ENCODE measurements at places on chromosomes 3 and 15.

- peak; percentile 81 for DNase-seq
Measured at GRCh38 chr15:38683382-38684242, 119.0 kb upstream of the RASGRP1 start.

- DNase-seq: no peak
Measured at GRCh38 chr3:52800079-52800478, 5.5 kb downstream of the ITIH3 start.

DNA sequence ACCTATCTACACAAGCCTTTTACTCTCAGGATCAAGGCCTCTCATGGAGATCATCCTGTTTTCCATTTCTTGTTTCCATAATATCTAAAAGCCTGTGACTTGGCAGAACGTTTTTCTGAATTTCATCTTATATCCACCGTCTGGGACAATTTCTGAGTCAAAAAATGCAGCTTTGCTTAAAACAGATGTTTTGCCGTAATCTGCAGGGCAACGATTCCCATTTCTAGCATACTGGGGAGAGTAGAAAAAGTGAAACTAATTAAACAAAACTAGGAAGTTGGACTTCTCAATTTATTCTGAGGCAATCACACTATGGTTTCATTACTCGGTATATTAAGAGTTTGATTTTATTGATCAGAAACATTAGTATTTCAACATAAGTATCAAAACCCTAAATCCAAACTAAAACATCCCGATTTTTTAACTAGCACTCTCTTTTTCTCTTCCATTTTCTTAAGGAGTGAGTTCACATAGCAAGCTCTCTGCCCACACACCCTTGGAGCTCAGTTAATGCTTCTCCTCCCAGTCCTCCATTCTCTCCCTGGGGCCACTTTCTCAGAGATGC lies 33.6 kb downstream of the SPATA12 start:
- DNase-seq: no peak

- DNase-seq: no peak
Measured at GRCh38 chr3:56339244-56339643, 129.0 kb downstream of the ERC2 start.

GRCh38 chr15:78206326-78207109 lies 27.8 kb downstream of the ACSBG1 start:
- DNase-seq: no peak

DNA sequence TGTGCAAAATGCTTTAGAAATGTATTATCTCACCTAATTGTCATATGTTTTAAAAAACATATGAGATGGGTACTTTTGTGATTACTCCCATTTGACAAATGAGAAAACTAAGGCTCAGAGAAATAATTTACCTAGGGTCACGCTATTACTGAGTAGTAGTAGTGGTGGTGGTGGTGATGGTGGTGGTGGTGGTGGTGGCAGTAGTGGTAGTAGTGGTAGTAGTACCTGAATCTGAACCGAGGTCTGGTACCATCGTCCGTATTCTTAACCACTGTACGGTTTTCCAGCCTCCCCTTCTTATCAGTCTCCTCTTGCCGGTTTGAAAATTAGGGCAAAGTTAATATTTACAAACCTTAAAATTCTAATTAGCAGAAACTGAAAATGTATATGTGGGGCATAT lies 102.4 kb downstream of the KLHL25 start:
- DNase-seq: no peak

- no peak for DNase-seq
Measured at GRCh38 chr3:70519913-70520659, 207.6 kb upstream of the MDFIC2 start.

GRCh38 chr3:13199899-13200451 lies 126.7 kb upstream of the IQSEC1 start:
- no peak for DNase-seq

GRCh38 chr3:71372911-71373637 lies 210.5 kb downstream of the FOXP1 start:
- DNase-seq: no peak

DNA sequence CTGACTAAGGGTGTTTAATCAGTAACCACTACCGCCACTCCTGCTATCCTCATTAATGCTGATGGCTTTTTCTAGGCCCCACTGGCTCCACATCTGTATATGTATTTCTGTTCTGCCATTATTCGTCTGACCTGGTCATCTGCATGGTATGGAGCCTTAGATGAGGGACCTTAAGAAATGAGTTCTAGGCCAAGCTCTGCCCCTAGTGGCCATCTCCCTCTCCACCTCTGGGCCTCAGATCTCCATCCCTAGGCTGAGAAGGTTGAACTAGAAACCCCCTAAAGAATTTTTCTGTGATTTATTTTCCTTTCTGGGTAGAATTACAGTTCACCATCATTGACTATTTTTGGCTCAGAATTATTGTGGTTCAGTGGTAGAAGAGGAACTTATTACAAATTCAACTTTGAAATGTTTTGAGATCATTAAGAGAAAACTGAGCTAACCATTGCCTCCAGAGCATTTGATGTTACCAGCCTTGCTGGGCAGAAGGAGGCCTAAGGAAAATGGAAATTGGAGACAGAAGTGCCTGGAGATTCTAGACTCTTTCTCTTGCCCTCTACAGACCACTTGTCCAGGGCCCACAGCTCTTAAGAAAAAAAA lies 325.2 kb upstream of the NR2E3 start:
- DNase-seq: no peak

- DNase-seq: no peak
Measured at GRCh38 chr3:51408021-51408420, 16.9 kb downstream of the RBM15B start.

DNA sequence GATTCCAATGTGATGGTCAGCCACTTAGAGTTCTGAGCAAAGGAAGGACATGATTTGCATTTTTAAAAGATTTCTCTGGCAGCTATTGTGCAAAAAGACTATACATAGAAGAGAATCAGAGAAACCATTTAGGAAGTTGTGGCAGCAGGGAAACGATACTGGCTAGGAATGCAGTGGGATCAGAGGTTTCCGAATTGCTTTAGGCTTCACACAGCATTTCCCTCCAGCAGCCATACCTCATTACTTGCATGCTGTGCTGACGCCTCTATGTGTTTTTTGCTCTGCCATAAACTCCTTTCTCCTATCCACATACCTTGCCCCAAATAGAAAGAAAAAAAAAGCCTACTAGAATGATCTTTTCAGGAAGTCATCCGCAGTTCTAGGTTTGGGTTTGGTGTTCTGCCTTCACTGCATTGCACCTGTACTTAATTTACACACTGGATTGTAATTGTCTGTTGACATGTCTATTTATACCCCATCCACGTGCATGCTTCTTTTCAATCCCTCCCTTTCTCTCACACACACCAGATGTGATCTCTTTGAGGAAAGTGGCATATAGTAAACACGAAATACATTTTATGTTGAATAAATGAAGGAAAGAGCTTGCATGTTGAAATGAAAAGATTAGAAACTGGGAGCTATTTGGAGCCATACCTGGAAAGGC lies 860.3 kb upstream of the SEMA6D start:
- DNase-seq: no peak

DNA sequence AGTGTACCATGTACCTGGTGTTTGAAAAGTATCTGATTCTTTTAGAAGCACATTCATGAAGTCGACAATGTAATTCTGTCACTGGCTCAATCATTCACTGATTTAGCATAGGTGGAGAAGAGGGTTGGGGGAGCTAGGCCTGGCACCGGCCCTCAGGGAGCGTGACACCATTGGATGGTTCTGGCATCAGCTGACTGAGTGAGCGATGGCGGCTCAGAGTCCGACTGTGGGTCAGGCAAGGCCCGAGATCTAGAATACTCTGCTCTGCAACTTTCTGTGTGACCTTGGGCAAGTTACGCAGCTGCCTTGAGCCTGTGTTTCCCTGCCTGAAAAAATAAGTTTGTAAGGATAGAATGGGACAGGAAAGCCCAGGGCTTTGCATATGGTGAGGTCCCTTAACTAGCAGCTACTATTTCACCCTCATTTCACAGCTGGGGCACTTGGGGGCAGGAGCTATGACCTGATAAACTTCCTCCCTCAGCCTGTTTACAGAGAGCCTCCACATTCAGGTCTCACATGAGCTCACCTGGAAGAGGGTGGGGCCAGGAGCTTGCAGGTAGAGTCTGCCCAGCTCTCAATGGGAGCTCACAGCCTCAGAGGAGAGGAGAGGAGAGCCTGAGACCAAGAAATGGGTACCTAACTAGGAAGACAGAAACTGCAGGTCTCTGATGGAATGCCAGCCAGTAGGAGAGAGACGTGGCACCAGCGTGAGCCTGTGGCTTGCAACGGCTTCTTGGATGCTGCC lies 153.7 kb upstream of the TLE3 start:
- DNase-seq: no peak

DNA sequence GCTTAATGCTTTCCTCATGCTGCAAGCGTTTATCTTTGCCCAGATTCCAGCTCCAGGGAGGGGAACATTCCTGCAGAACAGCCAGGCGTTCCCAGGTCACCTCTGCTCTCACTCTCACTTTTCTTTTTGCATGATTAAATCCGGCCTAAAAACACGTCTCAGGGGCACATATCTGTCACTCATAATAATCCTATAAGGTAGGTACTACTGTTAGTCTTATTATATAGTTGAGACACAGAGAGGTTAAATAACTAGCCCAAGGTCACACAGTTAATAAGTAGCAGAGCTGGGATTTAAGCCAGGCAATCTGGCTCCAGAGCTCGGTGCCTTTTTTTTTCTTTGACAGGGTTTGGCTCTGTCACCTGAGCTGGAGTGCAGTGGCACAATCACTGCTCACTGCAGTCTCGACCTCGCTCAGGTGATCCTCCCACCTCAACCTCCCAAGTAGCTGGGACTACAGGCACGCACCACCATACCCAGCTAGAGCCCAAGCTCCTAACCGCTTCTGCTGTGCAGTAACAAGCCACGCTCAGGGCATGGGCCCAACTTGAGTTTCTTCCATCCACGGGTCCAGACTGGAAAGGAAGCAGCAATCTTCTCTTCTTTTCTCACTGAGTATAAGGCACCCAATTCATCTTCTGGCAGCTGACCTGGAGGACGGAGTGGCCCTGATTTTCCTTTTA lies 96.5 kb downstream of the LIPC start:
- DNase-seq: no peak

DNA sequence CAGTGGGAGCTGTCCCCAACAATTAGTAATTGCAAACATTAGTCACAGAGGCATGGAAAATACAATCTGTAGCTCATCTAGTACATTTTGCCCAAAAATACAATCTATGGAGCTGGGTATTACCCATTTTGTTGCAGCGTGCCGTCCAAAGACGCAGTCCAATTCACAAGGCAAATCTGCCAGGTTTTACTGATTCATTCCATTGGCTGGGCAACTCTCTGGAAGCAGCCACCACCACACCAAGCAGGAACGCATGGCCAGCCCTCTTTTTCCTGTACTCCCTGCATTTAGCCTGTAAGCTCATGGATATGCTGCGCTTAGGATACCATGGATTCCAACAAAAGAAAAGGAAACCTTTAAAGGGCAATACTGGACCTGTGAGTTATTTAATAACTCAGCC lies 60.5 kb upstream of the ARRDC4 start:
- DNase-seq: no peak

- no peak for DNase-seq
Measured at GRCh38 chr15:52652286-52652685, 26.9 kb downstream of the ATOSA start.

DNA sequence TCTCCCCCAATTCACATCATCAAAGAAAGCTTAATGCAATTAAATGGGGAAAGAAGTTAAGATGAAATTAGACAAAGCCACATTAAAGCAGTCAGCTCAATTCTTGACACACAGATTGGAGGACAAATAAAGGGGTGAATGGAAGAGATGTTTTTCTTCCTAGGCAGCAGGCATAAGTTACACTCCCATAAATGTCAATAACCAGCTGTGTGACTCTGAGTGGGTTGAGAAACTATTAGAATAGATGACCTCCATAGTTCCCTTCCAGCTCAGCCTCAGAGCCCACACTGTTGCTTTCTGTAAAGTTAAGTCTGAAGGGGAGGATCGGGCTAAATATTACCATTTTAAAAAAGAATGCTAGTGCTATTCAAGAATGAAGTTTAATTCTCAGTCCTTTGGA lies 71.0 kb downstream of the THBS1 start:
- DNase-seq: no peak

DNA sequence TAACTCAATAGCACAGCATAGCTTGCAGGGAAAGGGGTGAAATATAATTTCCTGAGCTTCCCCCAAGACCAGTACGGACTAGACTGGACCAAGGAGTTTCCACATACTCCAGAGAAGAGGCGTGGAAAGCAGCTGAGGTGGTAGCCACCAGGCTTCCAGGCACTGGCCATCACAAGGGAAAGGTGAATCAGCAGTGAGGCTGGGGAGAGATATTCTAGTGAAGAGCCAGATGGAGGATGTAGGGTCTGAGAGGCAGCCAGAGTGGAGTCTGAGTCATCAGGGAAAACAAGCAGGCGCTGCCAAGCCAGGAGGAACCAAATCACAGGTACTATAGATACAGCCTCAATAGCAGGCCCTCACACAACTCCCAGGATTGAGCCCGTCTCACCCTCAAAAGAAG lies 9.6 kb upstream of the RASA2 start:
- no peak for DNase-seq

Data from activated CD4-positive, alpha-beta T cell treated with anti-CD3 and anti-CD28 coated beads for 48 hours (primary cell).